ENCODE measurements at places on chromosomes 11 and 22. TPM values are rescaled to one million over a fixed set of nuclear protein-coding genes. Genes with fewer than 3 reads are reported as not detected.

DNA sequence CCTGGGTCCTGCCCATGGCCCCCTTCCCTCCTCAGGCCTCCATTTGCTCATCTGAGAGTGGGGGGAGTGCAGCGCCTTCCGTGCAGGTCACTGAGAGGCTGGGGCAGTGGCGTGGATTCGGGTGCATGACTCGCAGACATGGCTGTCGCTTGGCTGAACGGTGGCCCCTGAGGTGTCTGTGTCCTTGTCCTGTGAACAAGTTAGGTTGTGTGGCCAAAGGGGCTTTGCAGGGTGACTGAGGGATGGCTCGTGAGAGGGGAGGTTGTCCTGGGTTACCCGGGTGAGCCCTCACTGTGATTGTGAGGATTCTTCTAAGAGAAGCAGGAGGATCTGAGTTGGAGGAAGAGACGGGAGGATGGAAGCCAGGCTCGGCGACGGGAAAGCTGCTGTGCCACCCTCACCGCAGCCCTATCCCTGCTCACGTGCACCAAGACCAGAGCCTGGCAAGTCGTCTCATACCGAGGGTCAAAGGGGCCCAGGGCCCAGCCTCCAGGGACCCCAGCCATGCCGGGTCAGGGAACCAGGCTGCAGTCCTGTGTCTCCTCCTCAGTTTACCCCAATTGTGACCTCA is 79.1 kb downstream of the KCNQ1 start:
- H3K4me1 ChIP-seq, result peaks cover 2% of the 10 kb centered on the region
- H3K27ac ChIP-seq, result no peak overlapping the region
- H3K36me3 ChIP-seq, result no peaks in the 10 kb centered on the region
- no peaks in the 10 kb centered on the region for H3K27me3 ChIP-seq
- no peak overlapping the region for H3K4me3 ChIP-seq
- DNase-seq, result peak; percentile 4

Gene KCNJ1
- total RNA-seq, result not detected

Gene CCDC116
- 0.78 TPM for total RNA-seq

Gene CHRNA10
- total RNA-seq, result 2.2 TPM

Gene FJX1
- total RNA-seq, result 0.09 TPM

Gene KCNC1
- not detected for total RNA-seq
